SW 1271 (cell line): ENCODE measurements at places on chromosomes 11 and 22.

DNA sequence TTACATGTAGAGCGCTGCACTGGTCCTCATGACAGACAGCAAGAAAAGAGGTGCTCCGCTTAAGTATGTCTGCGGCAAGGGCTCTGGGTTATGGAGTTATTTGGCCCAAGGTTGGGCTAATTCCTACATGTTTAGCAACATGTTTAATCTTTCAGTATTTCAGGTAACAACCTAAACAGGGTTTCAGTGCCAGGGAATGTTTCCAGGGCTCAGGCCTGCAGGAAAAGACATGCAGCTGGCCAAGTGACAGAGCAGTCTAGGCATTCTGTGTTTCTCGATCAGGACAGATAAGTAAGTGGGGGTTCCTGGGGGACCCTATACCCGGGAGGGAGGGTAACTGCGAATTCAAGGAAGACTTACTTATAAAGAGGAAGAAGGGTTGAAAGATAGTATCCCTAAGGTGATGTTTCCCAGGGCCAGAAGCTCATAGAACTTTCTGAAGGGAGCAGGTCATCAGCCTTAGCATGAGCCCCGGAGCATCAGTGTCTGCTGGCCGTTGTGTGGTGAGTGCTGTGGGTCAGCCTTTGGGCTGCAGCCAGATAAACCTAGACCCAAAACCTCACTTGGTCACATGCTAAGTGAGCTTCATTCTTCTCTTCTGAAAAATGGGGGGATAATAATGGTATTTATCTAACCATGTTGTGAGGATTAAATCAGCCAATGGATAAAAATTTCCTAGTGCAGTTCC is 18.4 kb downstream of the KCNJ5 start:
- no peak for DNase-seq

GRCh38 chr22:33044112-33044511 is 14.1 kb downstream of the SYN3 start:
- DNase-seq: no peak

GRCh38 chr11:23123753-23124152 is 263.5 kb upstream of the CCDC179 start:
- DNase-seq: no peak

DNA sequence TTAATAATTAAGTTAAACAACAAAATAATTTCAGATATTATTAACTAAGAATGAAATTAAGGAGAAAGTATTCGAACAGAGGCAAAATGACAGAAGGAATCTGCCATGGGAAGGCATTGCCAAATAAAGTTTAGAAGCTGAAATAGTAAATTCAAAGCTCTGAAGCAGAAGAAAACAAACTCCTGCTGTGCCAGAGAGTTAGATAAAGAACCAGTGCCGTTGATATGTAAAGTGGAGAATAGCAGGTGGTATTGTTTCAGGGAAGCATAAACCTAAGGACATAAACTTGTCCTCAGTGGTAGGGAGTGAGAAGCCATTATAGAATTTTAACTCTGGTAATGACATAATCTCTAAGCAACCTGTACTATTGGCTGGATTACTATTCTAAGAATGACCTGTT is 2.7 kb upstream of the HBG2 start:
- DNase-seq: no peak

GRCh38 chr11:61106894-61107470 is 4.7 kb downstream of the CD5 start:
- DNase-seq: no peak

GRCh38 chr11:123956752-123957151 is 13.1 kb upstream of the OR6T1 start:
- no peak for DNase-seq

DNA sequence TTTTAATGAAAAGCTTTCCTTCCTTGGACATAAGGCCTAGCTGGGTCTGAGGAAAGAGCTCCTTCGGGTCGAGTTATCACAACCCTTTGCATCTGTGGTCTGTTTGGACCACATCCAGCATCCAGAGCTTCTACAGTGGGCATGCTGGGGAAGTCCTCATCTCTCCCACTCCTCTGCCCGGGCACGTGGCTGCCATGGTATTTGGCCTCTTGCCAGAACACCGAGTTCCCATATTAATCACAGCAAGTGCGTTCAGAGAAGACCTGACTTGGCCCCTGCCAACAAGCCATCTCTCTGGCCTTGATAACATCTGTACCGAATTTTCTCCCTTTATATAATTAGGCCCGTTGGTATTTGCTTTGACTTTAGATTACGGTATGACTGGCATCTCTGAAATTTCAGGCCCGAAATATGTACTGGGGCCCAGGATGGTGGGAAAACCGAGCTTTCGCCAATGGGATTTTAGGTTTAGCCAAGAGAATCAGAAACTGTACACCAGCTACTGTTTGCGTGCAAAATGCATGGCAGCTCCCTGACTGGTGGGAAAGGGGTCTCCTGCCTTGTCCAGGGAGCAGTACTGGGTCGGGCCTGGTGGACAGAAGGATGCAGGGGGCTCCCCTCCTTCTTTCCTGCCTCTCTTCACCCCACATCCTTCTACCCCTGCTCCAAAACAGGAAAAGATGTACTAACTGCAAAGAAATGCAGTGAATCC is 90.0 kb downstream of the MICAL2 start:
- DNase-seq: no peak

- no peak for DNase-seq
Measured at GRCh38 chr11:128757235-128757711, 63.4 kb downstream of the FLI1 start.

- no peak for DNase-seq
Measured at GRCh38 chr22:43543522-43544288, 131.9 kb downstream of the MPPED1 start.

DNA sequence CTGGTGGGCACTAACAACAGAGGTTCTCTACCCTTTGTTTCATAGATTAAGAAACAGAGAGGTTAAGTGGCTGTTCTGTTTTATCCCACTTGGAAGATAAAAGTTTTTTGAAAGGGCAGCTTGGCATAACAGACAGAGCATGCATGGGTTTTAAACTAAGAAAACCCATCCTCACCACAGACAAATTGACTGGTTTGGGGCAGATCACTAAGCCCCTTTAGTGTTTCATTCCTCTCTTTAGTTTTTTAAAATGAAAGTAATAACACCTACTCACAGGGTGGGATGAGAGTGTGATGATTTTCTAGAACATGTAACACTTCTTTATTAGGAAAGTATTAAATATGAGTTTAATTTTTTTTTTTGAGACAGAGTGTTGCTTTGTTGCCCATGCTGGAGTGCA is 12.3 kb upstream of the RRAS2 start:
- no peak for DNase-seq

- peak; percentile 74 for DNase-seq
Measured at GRCh38 chr11:396511-396947, 2.5 kb downstream of the PKP3 start.

DNA sequence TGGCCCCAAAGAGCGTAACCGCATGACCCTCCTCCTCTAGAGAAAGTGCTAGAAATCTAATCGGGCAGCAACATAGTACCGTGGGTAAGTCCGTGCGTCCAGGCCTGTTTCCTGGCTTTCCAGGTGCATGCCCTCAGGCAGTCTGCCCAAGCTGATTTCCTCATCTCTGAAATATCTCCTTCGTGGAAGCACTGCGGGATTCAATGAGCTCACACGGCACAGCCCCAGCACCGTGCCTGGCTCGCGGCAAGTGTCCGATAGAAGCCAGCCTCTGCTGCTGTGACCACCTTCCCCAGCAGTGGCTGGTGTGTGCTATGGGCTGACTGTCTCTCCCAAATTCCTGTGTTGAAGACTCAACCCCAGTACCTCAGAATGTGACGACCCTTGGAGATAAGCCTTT is 20.7 kb downstream of the RPUSD4 start:
- DNase-seq: no peak

- DNase-seq: no peak
Measured at GRCh38 chr11:62402226-62402959, 16.4 kb upstream of the SCGB1A1 start.

DNA sequence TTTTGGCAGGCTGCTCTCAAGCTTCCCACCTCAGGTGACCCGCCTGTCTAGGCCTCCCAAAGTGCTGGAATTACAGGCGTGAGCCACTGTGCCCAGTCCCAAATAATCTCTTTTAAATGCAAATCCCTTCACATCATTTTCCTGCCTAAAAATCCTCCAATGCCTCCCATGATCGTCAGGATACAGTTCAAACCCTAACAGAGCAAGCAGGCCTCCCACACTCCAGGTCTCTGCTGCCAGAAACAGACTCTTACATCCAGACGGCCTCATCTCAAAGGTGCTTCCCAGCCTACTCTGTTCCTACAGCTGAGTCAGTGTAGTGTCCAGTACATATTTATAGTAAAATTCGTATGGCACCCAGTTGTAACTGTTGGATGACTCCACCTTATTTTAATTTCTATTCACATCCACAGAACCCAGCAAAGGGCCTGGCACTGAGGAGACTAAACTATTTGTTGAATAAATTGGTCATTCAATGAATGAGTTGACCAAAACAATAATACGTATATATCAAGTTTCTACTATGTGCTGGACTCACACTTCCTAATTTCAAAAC is 8.2 kb downstream of the SIRT3 start:
- DNase-seq: no peak

- DNase-seq: no peak
Measured at GRCh38 chr11:31956310-31956709, 134.6 kb upstream of the RCN1 start.

DNA sequence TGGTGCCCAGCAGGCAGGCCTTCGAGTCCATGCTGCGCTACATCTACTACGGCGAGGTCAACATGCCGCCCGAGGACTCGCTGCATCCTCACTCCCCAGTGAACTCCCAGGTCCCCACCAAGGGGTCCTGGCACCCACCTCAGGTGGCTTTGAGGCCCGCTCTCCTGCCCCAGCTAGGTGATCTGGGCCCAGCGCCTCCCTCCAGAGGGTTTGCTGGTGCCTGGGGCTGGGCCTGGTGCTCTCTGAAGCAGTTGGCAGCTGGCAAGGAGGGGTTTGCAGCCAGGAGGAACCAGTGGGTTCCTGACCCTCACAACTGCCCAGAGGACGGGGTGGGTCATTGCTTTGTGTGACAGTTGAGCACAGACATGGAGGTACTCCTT is 5.9 kb downstream of the THAP7 start:
- no peak for DNase-seq

DNA sequence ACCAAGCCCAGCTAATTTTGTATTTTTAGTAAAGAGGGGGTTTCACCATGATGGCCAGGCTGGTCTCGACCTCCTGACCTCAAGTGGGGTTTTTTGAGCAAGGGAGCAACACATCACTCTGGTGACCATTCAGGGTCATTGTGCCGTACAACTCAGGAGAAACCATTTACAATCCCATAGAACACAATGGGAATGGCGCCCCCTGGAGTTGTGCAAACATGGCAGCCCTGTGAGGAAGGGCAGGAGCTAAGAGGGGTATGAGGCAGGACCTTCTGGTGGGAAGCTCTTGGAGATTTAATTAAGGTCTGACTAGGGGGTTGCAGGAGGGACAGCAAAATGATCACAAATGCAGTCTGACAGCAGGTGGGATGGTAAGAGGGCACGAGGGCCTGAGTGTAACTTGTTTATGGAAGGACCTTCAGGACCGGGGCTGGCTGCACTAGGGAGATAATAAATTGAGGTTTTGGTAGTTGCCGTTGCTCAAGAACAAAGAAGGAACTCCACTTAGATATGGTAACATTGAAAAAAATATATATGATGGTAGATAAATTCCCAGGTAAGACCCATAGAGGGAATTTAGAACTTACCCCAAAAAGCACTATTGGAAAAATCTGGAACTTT is 9.1 kb upstream of the CSF2RB start:
- no peak for DNase-seq

DNA sequence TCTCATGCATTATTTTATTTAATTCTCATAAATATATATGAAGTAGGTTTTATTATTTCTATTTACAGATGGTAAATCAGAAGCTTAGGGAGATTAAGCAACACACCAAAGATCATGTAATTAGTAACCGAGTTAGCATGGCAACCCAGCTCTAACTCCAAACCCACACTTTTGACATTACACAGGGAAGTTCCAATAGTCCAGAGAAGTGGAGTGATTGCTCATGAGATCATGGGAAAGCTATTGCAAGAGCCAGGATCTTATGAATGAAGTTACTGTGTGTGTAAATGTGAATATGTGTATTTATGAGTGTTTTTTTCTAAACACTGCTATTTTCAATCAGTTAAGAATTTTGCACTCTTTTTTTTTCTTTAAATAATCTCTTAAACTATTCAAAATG is 225.8 kb upstream of the KIRREL3 start:
- no peak for DNase-seq

DNA sequence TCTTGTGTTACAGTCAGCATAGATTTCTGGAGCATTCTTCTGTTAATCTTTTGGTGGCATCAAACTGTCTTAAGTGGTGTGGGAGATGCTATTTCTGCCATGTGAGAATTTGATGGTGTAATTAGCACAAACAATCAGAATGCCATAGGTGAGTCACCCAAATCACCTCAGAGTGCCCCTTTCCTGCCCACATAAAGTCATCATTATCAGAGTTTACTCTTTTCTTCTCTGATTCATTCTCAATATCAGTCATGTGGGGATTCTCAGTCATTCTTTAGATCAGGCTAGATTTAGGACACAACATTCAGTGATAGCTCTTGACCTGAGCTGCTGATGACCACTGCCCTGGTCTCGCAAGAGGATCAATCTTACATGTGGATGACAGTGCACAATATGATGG is 23.7 kb upstream of the MS4A6A start:
- DNase-seq: no peak

DNA sequence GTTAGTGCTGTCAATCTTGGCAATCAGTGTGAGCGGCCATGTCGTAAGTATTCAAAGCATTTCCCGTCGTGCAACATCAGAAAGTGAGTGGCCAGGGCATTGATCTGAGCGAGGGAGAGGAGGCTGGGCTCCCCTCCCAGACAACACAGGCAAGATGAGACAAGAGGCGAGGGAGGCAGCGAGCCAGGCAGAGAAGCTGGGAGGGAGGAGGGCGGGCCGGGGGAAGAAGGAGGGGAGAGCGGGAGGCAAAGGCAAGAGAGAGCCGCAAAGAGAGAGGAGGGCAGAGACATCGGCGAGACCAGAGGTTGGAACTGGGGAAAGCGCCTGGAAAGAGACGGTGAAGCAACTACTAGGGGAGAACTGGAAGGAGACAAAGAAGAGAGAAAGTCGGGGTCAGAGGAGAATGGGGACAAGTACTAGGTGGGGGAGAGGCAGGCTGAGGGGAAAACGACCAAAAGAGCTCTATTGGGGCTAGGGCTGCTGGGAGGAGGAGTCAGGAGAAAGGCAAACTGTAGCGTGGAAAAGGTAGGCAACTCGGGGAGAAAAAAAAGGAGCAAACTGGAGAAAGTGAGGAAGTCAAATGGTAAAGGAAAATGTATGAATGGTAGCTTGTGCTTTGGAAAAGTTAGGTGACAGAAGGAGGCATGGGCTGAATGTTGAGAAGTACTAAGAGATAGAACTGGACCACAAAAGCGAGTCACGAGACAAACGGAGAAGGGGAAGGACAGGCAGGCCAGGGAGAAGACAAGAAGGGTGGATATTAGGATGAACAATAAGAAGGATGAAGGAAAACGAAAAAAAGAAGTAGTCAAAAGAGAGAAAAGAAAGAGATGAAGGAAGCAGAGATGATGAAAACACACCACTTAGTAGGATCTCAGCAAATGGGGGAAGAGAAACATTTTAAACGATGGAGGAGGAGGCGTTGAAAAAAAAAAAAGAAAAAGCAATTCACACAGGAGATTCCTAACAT is 130.5 kb upstream of the C11orf58 start:
- no peak for DNase-seq
